ENCODE measurements at places on chromosomes 5 and 9.
A peak's percentile ranks its signal among the peaks of the same experiment; 100 is the strongest.

DNA sequence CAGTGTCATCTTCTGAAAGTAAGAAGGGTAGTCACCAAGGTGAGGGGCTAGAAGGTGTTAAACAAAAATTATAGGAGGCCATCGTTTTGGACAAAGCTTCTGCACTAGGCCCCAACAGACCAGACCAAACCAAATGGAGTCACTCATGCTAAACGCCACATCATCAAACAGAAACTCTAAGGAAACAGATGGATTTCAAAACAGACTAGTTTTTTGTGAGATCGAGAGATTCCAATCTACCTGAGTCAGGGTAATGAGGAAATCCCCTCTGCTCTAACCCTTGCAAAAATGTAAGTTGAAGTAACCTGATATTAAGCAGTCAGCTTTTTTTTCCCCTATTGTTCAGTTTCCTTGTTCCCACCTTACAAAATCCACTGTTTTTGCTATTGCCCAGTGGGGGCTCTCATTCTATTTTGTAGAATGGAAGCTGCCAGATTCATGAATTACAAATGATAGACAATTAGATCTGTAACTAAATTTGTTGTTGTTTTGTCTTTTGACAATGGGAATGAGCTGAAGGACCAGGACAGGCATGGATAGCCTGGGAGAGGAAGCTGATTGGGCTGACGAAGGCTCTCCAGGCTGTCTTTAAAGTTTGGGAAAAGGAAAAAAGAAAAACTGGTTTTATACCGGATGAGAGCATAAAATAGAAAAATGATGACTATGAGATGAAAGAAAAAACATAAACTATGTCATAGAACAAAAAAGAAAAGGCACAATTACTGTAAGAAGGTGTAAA, 94.7 kb upstream of the ADAMTSL1 start:
- no peak for DNase-seq

DNA sequence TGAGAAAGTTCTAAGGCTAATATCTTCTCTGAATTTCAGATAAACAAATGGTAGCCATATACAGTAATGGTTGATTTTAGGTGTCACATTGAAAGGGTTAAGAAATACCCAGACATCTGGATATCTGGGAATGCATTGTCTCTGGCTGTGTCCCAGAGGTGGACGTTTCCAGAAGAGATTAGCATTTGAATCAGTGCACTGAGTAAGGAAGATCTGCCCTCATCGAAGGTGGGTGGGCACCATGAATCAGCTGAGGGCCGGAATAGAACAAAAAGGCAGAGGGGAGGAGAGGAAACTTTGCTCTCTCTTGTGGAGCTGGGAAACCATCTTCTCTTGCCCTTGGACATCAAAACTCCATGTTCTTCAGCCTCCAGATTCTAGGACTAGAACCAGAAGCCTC, 554.4 kb downstream of the IRX1 start:
- DNase-seq: no peak

DNA sequence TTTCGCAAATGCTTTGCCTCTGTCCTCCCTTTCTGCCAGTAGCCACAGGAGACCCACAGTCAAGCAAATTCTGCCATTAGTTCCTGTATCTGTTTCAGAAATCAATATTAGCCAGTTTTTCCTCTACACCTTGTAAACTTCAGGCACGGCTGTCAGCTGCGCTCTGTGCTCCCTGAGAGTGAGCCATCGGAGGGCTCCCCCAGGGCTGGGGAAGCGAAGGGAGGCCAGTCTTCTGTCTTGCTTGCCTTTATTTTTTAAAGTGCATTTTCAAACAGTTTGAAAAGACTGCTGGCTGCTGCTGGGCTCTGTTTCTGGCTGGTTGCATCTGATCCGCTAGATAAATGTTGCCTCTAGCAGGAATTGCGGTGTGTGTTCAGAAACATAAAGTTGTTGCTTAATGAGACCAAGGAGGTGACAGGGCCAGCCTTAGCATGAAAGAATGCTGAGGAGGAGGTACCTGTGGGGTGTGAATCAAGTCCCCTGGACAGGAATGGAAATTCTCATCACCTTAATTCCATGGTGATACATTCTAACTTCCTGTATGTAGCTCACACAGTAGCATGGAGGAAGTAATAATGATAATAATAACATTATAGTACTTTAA, 421.7 kb upstream of the KIF2A start:
- no peak for DNase-seq

DNA sequence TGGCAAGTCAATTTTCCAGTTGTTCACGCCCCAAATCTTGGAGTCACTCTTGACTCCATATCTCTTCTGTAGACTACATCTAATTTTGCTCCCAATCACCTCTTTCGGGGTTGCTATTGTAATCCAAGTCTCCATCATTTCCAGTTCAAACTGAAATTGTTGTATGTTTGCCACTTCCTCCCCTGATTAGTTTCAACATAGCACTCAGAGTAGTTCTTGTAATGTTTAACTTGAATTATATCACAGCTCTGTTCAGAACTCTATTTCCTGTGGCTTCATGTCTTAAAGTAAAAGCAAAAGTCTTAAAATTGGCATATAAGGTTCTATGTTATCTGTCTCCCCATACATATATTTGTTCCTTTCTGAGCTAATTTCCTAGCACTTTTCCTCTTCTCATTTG, 348.5 kb upstream of the RIOK2 start:
- no peak for DNase-seq

GRCh38 chr9:127562279-127562796, 49.7 kb upstream of the STXBP1 start:
- DNase-seq: peak; percentile 74

GRCh38 chr9:130781569-130781968, 53.5 kb upstream of the ABL1 start:
- DNase-seq: no peak
